ENCODE measurements at places on chromosomes 4 and X.

GRCh38 chr4:95417531-95417930 is 131.2 kb downstream of the UNC5C start:
- no peak for DNase-seq

DNA sequence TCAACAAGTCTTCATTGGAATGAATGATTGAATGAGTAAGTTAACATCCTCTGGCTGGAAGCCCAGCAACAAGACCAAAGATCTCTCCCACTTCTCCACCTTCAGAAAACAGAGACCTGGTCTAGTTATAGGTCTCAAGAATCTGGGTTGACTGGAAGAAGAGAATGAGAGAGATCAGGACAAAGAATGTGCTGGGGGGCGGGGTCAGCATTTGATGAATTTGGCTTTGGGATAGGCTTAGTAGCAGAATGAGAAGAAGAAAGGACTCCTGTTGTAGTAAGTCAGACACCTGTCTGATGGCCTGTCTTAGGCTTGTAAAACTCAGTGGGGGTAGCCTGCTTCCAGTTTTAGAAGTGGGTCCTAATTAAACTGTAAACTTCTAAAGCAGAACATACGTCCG is 51.0 kb downstream of the TRIM2 start:
- DNase-seq = no peak

DNA sequence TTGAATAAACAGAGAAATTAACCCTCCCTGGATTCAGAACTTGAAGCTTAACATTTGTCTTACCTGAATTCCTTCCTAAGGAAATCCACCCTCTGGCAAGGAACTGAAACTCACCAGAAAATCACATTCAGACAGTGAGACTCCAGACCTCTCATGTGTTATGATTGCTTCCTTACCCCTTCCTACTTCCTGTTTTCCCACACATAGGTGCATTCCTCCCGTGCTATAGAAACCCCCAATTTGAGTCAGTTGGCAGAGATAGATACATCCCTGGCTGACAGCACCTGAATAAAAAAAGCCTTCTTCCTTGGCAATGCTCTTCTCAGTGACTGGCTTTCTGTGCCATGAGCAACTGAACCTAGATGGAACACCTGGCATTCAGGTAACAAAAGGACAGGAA is 157.0 kb upstream of the SMIM31 start:
- no peak for DNase-seq

DNA sequence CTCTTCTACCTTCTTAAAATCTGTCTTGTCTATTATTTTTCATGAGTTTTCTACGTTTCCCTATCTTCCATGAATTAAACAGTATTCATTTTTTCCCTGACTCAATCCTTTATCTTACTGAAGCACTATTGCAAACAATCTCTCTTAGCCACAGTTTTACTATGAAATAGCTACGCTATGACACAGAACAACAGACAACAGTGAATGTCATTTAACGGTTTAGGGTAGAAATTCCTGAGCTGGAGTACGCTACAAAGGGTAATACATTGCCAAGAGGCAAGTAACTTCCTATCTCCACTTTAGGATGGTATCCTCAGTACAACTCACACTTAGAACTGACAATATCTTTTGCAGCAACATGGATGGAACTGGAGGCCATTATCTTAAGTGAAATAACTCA is 552.6 kb downstream of the INPP4B start:
- DNase-seq = peak; percentile 29

DNA sequence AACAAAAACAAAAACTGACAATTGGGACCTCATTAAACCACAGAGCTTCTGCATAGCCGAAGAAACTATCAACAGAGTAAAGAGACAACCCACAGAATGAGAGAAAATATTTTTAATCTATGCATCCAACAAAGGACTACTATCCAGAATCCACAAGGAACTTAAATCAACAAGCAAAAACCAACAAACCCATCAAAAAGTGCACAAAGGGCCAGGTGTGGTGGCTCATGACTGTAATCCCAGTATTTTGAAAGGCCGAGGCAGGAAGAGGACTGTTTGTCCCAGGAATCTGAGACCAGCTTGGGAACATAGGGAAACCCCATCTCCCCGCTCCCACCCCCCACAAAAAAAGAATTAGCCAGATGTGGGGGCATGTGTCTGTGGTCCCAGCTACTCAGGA is 10.7 kb downstream of the C4orf51 start:
- no peak for DNase-seq

- DNase-seq = no peak
Observed at GRCh38 chrX:151516538-151517187, 46.8 kb upstream of the PASD1 start.

GRCh38 chr4:108527723-108528122 is 92.7 kb upstream of the RPL34 start:
- DNase-seq = no peak

DNA sequence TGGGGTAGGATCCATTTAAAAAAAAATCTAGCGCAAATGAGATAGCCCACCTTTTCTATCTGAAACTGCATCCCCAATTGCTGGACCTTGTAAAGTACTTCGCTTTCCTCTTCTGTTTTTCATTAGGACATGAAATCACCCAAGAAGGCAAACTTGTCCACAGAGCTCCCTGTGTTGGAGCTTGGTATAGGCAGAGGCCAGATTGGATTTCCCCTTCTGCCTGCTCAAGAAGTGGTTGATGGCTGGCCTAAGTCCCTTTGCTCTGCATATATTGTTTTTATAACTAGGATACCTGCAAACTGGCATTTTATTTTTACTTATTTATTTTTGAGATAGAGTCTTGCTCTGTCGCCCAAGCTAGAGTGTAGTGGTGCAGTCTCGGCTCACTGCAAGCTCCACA is 28.4 kb downstream of the RNF4 start:
- no peak for DNase-seq

GRCh38 chr4:15912236-15912635 is 26.3 kb downstream of the FGFBP1 start:
- DNase-seq = no peak

GRCh38 chr4:74316397-74316796 is 8.1 kb downstream of the EPGN start:
- no peak for DNase-seq
